Heart left ventricle (tissue), 16 donors: ENCODE measurements at places on chromosomes 5 and 9. TPM values are rescaled to one million over a fixed set of nuclear protein-coding genes. Genes with fewer than 3 reads are reported as not detected.

GRCh38 chr9:73531658-73532057 is 380.0 kb downstream of the ANXA1 start:
- no peaks in the 10 kb centered on the region for H3K4me1 ChIP-seq
- no peak overlapping the region for H3K27ac ChIP-seq
- no peak overlapping the region for H3K4me3 ChIP-seq
- no peaks in the 10 kb centered on the region for H3K36me3 ChIP-seq
- DNase-seq, result no peak

Gene PDZD2
- 28.3 TPM for polyA plus RNA-seq

DNA sequence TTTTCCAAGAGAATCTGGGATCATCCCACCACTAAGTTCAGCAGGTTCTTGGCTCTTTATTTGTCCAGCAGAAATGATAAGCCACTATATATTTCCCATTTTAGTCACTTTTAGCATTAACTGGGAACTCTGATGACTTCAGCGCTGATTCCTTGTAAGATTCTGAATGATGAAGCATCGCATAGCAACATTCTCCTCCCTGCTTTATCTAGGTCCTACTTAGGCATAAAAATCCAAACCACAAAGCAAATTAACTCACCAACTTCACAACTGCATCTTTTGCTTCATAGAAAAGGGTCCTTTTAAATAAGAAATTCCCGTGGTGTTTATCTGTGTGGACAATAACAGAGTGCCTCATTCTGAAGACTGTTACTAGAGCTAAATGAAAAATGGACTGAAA is 203.9 kb downstream of the SAXO1 start:
- no peak overlapping the region for H3K4me3 ChIP-seq
- H3K27ac ChIP-seq, result no peak overlapping the region
- no peak for DNase-seq

Gene THBS4
- 46.2 TPM for polyA plus RNA-seq

GRCh38 chr5:169253071-169253470 is 47.9 kb downstream of the SLIT3 start:
- H3K27me3 ChIP-seq, result no peaks in the 10 kb centered on the region
- H3K4me3 ChIP-seq, result no peak overlapping the region
- H3K27ac ChIP-seq, result no peak overlapping the region
- no peaks in the 10 kb centered on the region for H3K36me3 ChIP-seq
- no peak for DNase-seq

GRCh38 chr9:33024126-33024965 is 727 bp upstream of the DNAJA1 start:
- peak overlapping the region; percentile 100 for H3K27ac ChIP-seq
- peaks cover 41% of the 10 kb centered on the region for H3K36me3 ChIP-seq

DNA sequence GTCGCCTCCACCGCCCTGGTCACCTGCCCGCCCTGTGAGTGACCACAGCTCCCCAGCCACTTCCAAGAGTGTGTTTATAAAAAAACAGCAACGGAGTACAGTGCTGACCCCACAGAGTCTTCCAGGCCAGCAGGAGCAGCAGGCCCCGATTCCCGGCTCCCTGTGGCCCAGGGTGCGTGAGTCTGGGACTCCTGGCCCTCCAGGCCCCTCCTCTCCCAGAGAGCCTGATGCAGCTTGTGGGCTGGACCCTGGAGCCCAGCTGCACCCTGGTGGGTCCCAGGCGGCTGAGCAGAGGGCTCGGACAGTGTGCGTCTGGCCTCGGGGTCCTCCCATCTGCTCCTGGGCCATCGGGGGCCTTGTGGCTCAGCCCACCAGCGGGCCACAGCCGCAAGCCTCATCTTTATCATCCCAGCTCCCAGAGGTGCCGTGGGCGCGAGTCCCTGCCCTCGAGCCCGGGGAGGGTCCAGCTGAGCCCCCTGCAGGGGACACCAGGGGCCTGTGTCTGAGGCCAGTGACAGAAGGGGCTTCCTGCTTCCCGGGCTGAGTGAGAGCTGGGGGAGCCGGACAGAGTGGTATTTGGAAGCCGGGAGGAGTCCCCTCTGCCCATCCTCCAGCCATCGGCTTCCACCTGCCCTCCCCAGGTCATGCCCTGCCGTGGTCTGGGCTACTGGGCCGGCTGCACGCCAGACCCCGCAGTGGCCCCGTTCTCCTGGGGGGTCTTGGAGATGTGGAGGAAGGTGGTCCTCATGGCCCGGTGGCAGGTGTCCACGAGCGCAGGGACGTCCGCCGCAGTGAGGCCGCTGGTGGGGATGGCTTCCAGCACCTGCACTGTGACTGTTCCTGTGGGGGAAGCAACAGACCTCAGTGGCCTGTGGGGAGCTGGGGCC is 10.6 kb downstream of the EGFL7 start:
- peak overlapping the region; percentile 89 for H3K27ac ChIP-seq
- H3K27me3 ChIP-seq, result no peaks in the 10 kb centered on the region

GRCh38 chr9:16753256-16753655 is 117.2 kb downstream of the BNC2 start:
- H3K27me3 ChIP-seq, result no peaks in the 10 kb centered on the region
- H3K36me3 ChIP-seq, result no peaks in the 10 kb centered on the region
- H3K27ac ChIP-seq, result no peak overlapping the region
- no peaks in the 10 kb centered on the region for H3K4me1 ChIP-seq
- no peak for DNase-seq
- no peak overlapping the region for H3K4me3 ChIP-seq

DNA sequence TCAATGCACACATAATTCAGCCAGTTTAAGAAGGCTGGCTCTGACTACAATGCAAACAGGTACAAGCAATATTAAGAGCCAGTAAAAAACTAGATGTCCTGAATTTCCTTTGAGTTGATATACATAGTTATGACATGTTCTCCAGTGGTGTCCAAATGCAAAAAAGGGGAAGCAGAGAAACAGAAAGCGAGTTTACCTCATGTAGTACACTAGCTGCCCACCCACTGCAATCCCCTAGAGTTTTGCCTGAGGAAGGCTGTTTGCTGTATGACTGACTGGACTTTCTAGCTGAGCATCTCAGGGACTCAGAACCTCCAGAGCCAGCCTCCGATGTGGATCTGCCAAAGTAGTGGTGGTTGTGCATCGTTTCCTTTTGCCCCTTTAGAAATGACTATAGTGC is 44.8 kb upstream of the SLC1A3 start:
- no peak overlapping the region for H3K27ac ChIP-seq
- no peaks in the 10 kb centered on the region for H3K4me1 ChIP-seq
- no peak overlapping the region for H3K4me3 ChIP-seq
- H3K27me3 ChIP-seq, result no peaks in the 10 kb centered on the region

- H3K4me1 ChIP-seq, result peaks cover 22% of the 10 kb centered on the region
- no peaks in the 10 kb centered on the region for H3K27me3 ChIP-seq
- DNase-seq, result peak; percentile 42
- peak overlapping the region; percentile 84 for H3K4me3 ChIP-seq
- peak overlapping the region; percentile 96 for H3K27ac ChIP-seq
These were observed 859 bp downstream of the CSNK1G3 start for GRCh38 chr5:123512611-123513461.

DNA sequence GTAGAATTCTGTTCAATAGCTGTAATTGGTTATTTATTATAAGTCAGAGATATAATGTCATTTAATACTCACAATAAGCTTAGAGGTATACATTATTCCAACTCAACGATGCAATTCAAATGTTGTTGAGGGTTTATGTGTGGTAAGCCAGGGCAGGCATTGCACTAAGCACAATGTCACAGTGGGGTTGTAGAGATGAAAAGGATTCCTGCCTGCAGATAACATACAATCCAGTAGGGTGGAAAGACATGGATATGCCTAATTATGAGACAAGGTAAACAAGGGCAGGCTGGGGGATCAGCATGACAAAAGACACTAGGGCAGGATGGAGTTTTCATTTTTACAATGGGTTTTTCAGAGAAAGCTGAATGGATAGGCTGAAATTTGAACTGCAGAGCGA is 98.7 kb upstream of the PALM2AKAP2 start:
- H3K36me3 ChIP-seq, result no peaks in the 10 kb centered on the region
- H3K27ac ChIP-seq, result no peak overlapping the region
- H3K27me3 ChIP-seq, result no peaks in the 10 kb centered on the region
- H3K4me3 ChIP-seq, result no peak overlapping the region
- no peaks in the 10 kb centered on the region for H3K4me1 ChIP-seq

Gene SLC4A9
- not detected for polyA plus RNA-seq

DNA sequence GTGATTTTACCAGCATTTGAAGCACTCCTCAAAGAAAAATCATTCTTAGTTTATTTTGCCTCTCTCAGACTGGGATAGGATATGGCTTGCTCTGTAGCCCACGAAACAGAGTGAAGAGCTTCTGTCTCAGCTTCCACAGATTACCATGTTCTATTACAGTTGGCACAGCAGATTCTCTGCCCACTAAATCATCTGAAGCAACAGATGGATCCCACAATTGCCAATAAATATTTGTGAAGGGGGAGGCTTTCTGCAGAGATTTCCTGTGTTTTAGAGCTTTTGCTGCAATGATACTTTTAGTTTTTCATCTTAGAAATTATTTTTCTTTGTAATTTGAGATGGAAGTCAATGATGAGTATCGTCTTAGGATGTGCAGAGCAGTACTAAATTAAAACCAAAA is 12.3 kb upstream of the MAP3K1 start:
- H3K27me3 ChIP-seq, result no peaks in the 10 kb centered on the region
- H3K36me3 ChIP-seq, result no peaks in the 10 kb centered on the region
- no peak for DNase-seq
- no peak overlapping the region for H3K27ac ChIP-seq

GRCh38 chr5:93331241-93331640 is 249.8 kb downstream of the NR2F1-AS1 start:
- H3K36me3 ChIP-seq, result no peaks in the 10 kb centered on the region
- H3K4me1 ChIP-seq, result no peaks in the 10 kb centered on the region
- H3K27me3 ChIP-seq, result no peaks in the 10 kb centered on the region
- no peak overlapping the region for H3K4me3 ChIP-seq
